CD4-positive, alpha-beta T cell treated with Interleukin-6 for 4 hours (primary cell): ENCODE measurements at places on chromosomes 2 and 18.
A peak's percentile ranks its signal among the peaks of the same experiment; 100 is the strongest.

- no peak for DNase-seq
Measured at GRCh38 chr2:51960281-51960680, 928.3 kb upstream of the NRXN1 start.

- DNase-seq, result no peak
Measured at GRCh38 chr2:46982351-46983064, 66.9 kb upstream of the MCFD2 start.

GRCh38 chr2:231461516-231461971 lies 2.7 kb downstream of the NCL start:
- DNase-seq, result no peak

GRCh38 chr2:26735883-26736588 lies 28.0 kb upstream of the SLC35F6 start:
- no peak for DNase-seq

DNA sequence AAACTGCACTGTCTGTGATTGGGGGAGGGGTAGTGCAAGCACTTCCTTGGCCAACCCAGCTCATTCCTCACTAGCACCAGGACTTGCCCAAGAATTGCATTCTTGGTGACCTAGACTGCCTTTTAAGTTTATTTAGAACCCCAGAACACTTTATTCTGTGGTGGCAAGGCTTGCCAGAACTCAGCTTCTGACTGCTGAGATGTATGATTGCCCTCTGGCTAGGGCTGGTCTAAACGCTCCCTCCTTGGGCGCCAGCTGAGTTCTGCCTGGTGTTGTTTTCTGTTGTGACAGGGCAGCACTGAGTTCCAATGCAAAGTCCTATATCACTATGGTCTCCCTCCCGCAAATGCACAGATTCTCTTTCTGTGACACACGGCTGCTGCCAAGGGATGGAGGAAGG lies 247.7 kb downstream of the ZNF385B start:
- DNase-seq, result no peak

DNA sequence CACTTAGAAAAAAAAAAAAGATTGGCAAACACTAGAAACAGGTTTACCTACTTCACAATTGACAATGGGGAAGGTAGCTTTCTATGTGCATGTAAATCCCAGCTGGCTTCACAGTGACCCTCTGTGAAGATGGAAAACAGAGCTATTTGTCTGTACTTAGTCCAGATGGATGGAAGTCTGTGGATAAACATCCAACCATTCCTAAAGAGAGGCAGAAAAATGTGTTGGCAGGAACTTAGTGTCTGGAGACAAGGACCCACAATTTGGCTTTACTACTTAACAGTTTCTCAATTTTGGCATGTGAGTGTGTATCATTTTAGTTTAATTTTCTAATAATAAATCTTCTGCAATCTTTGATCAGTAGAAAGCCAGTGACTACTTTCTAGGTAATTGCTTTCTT lies 154.4 kb downstream of the RAD51AP2 start:
- no peak for DNase-seq

GRCh38 chr2:160406591-160407392 lies 86.8 kb downstream of the RBMS1 start:
- DNase-seq, result peak; percentile 80

- DNase-seq, result no peak
Measured at GRCh38 chr18:73458186-73458964, 590.6 kb upstream of the NETO1 start.

DNA sequence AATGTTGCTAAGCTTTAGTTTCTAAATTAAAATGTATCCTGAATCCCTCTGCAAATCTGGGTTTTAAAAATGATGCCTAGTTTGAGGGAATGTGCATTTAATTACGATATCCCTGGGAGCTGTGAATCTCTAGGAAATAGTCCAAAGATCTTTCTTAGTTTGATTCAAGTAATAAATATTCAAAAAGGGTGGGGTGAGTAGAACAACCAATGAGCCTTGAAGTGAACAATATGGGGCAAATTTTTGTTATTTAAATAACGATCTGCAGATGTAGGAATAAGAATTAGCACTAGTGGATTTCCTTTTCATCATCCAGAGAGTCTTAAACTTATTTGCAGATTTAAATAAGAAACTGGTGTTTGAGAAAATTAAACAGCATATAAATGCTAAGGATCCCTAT lies 106.3 kb downstream of the ACVR1 start:
- no peak for DNase-seq

DNA sequence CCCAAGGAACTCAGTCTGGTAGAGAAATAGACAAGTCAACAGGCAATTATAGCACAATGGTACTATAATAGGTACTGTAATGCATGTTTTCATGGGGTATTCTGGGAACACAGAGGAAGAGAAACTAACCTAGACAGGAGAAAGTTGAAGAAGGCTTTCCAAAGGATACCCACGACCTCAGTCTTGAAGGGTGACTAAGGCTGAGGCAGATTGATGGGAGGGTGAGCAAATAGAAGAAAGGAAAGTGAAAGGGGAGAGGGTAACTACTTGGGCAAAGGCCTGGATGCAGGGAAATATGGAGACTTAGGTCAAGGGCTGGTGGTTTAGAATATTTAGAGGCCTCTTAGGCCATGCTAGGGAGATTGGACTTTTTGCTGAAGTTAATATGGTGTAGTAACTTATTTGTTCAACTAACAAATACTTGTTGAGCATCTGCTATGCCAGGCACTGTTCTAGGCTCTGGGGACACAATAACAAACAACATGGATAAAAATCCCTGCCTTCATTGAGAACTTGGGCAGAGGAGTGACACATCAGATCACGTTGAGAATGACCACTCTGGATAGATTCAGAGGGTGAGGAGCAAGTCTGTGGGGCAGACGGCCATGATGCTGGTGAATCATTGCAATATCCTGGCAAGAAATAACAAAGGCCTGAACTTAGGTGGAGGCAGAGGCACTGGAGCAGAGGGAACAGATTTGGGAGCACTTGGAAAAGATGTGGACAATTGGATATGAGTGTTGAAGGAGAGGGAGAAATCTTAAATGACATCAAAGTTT lies 56.4 kb downstream of the PLB1 start:
- no peak for DNase-seq

DNA sequence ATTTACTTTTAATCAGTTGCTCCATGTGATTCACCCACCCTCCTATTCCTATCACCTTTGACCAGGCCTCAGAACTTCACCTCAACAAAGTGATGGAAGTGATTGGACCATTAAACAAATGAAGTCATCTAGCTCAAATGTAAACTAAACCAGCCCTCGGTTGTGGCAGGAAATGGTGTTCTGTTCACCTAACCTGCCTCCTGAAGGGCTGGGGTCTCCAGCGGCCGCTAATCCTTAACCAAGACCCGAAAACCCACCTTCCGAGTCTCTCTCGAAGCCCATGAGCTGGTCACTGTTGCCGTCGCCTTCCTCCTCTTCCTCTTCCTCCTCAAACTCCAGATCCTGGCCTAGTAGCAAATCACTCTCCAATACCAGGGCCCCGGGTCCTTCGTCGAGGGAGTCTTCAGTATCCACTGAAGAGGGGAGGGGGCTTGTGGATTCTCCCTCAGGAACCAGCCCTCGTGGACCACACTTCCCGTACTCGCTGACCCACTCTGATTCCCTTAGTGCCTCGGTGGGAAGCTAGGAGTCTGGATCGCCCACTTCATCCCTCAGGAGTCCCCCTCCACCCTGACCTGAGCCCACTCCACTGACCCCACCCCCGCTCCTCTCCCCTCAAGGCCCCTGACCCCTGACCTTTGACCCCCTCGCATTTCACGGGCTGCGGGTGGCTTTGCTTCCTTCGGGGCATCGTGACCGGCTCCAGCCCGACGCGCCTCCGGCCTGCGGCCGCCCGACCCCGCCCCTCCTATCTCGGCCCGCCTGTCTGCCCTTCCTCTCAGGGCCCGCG lies 503 bp downstream of the ZNF513 start:
- DNase-seq, result peak; percentile 61

DNA sequence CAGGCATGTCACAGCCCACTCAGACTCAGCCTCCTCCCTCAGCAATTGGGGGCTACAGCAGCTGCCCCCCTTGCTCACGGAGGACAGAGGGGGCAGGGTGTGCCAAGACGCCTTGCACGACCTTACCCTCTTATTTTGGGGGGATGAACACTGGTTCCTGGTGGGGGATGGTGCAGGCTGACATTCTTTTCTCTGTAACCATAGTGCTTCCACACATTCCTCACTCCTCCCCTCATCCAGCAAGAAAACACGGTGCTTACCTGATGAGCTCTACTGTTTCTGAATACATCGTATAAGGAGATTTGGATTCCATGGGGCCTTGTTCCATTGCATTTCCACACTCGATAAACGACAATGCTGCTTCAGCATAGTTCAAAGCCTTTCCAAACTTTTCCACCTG lies 75.4 kb upstream of the REV1 start:
- no peak for DNase-seq

DNA sequence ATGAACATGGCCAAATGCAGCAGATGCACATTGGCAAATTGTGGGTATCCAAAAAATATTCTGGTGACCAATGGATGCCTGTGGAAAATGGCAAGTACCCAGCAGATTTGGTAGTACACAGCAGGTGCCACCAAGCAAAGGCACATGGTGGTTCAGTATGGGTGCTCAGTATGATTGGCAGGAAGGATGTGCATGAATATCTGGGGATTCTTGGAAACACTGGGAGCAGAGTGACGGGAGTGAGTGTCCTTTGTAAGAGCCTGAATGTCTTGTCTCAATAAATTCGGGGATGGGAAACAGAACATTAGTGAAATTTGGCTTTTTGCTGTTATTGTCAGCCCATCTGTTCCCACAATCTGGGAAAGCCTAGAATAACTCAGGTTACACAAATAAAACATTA lies 36.8 kb upstream of the ACADL start:
- no peak for DNase-seq

DNA sequence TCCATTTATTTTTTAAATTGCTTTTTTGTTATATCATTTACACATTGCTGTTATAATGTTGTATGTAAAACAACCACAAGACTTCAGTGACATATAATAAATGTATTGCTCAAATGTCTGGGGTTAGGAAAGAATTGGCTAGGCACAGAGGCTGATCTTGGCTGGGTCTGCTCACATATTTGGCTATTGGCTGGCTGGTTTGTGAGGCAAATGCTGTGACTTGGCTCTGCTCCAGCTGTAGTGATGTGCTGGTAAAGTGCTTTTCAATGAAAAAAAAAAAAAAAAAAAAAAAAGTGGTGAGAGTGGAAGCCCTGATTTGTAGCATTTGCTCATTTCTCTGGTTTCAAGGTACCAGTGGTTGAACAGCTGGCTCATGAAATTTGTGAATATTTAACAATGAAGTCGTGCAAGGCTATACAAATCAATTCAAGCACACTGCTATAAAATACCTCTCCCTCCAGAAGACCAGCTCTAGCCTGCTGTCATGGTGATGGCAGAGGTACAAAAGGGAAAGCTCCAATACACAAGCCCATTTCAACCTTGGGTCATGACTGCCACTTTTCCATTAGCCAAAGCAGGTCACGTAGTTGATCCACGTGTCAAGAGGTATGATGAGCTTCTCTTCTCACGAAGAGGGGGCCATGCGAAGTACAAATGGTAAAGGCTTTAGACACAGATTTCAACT lies 43.7 kb upstream of the RIT2 start:
- no peak for DNase-seq

DNA sequence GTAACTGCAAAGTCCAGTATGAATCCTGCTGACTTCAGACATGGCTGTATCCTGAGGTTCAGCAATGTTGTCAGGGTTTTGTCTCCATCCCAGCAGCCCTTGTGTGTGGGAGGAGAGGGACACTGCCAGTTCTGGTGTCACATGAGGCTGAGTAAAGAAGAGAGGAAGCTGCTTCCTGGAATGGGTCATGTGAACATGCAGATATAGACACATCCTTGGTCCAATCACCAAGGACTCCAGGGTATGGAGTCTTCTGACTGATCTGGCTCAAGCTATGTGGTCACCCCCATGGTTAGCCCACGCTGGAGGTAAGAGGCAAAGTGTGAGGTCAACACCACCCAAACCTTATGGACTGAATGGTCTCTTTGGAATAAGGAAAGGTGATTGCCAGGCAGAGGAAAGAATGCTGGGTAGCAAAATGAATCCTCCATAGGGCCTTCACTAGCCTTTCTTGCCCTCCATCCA lies 134.4 kb upstream of the SLC1A4 start:
- no peak for DNase-seq

- no peak for DNase-seq
Measured at GRCh38 chr2:222050981-222051380, 247.8 kb downstream of the PAX3 start.

DNA sequence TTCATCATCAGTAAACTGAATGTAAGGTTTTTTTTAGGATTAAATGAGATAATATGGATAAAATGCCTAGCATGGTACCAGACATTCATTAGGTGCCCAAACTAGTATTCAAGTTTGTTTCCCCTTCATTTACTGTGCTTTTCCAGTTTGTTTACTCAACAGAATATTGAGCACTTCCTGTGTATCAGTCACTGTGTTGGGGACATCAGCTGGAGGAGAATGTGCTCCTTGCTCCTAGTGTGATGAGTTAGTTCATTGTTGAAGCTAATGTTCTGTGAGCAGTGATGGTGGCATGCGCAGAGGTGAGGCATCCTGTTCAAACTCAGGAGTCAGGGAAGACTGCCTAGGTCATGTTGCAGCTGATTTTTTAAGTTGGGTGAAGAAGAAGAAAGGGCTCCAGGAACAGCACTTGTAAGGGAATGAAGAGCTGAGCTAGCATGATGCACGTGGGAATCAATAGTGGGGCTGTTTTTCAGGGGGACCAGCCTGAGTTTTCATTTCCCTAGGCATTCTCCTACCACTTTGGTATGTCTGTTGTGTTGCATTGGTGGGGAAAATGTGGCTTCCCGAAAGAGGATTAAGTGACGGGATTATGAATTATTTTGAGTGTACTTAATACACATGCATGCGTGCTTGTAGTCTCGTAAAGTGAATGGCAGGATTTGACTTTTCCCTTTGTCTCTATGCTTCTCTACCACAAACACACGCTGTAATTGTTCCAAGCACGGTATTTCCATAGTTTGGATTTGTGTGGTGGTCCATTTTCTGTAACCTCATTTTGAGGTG lies 23.7 kb downstream of the TTLL4 start:
- no peak for DNase-seq

DNA sequence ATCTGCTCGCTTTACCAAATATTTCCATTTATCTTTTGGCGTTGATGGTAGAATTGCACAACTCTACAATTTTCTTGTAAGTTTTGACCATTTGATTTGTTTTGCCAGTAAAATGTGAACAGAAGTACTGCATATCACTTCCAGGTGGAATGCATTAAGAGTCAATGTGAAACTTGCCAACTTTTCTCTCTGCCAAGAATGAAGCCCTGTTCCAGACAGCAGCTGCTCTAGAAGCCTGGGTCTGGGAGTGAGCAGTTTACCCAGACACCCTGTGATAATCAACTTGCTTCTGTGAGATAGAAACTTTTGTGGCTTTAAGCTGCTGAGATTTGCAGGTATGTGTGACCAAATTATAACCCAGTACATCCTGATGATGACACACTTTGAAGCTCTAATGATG lies 115.9 kb upstream of the SYT4 start:
- no peak for DNase-seq

- DNase-seq, result peak; percentile 4
Measured at GRCh38 chr18:70195852-70196434, 9.5 kb downstream of the RTTN start.
